ENCODE measurements at places on chromosomes 5 and 9. TPM values are rescaled to one million over a fixed set of nuclear protein-coding genes. Genes with fewer than 3 reads are reported as not detected.

Gene SARDH
- not detected for total RNA-seq

Gene CDH12
- not detected for total RNA-seq

Gene C9orf50
- total RNA-seq, result not detected

- no peaks in the 10 kb centered on the region for H3K36me3 ChIP-seq
- no peaks in the 10 kb centered on the region for H3K27me3 ChIP-seq
- H3K27ac ChIP-seq, result no peak overlapping the region
Observed at GRCh38 chr5:53963958-53964357, 346.4 kb downstream of the ARL15 start.

DNA sequence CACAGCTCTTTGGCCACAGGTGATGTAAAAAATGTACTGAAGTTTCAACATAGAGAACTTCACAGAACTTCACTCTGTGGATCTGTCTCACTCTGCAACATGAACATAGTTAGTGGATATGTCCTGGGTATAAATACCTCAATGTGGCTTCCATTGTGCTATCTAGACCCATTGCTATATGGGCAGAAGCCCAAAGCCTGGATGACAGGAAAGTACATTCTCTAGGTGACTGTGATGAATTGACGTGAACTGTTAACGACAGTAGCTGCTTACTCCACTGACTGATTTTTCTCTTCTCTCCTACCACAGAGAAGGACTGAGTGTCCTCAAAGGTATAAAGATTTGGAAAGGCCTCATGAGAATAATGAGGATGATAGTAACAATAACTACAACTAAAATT, 270.1 kb upstream of the FTMT start:
- no peak overlapping the region for H3K4me3 ChIP-seq
- DNase-seq, result no peak
- H3K36me3 ChIP-seq, result no peaks in the 10 kb centered on the region
- H3K27me3 ChIP-seq, result no peaks in the 10 kb centered on the region
- no peaks in the 10 kb centered on the region for H3K4me1 ChIP-seq

DNA sequence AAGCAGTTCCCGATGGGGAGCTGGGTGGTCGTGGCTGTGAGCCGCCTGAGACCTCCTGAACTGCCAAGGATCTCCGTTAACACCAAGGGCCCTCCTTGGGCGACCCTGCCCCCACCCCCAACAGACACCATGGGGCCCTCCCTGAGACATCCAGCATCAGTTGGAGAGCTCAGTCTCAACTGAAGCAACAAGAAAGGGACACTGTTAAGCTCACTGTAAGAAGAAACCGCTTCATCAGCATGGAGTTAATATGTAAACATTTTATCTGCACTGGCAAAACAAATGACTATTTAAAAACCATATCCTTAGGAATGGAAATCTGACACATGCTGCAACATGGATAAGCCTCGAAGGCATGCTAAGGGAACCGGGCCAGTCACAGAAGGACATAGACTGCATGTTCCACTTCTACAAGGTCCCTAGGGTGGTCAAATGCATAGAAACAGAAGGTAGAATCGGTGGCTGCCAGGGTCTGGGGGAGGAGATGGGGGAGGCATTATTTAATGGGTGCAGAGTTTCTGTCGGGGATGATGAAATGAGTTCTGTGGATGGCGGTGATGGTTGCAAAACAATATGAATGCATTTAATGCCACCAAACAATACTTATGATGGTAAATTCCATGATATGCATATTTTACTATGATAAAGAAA, 47.4 kb downstream of the ROR2 start:
- H3K27me3 ChIP-seq, result no peaks in the 10 kb centered on the region
- H3K27ac ChIP-seq, result no peak overlapping the region
- H3K4me1 ChIP-seq, result no peaks in the 10 kb centered on the region
- no peak for DNase-seq
- H3K4me3 ChIP-seq, result no peak overlapping the region

GRCh38 chr5:82717738-82718137, 359.5 kb downstream of the TMEM167A start:
- no peaks in the 10 kb centered on the region for H3K36me3 ChIP-seq
- no peaks in the 10 kb centered on the region for H3K27me3 ChIP-seq
- no peak overlapping the region for H3K4me3 ChIP-seq
- peaks cover 5% of the 10 kb centered on the region for H3K4me1 ChIP-seq

All from MCF 10A (cell line).